ENCODE measurements at places on chromosomes 6 and 20.
A peak's percentile ranks its signal among the peaks of the same experiment; 100 is the strongest.

DNA sequence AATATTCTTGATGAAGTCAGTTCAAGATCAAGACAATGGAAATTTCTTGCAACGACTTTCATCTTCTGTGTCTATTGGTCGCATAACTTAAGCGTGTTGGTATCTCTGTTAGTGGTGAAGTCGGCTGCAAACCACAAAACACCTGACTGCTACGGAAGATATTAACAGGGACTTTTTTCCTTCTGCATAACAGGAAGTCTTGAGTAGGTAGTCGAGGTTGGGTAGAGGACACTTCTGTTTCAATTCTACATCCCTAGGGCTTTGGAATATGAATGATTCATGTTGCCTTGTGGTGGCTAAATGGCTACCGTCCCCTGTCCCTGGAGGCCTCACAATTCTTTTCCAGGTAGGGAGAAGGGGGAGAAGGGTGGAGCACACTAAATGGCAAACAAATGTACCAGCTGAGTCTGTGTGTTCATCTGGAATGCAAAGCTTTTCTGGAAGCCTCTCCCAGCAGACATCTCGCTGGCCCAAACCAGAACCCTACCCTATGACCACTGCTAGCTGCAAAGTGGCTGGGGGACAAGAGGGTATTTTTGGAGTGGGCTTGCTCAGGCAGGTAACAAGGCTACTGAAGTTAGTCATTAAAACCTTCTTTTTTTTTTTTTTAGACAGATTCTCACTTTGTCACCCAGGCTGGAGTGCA is 34.6 kb upstream of the NKX2-2 start:
- no peak for DNase-seq

DNA sequence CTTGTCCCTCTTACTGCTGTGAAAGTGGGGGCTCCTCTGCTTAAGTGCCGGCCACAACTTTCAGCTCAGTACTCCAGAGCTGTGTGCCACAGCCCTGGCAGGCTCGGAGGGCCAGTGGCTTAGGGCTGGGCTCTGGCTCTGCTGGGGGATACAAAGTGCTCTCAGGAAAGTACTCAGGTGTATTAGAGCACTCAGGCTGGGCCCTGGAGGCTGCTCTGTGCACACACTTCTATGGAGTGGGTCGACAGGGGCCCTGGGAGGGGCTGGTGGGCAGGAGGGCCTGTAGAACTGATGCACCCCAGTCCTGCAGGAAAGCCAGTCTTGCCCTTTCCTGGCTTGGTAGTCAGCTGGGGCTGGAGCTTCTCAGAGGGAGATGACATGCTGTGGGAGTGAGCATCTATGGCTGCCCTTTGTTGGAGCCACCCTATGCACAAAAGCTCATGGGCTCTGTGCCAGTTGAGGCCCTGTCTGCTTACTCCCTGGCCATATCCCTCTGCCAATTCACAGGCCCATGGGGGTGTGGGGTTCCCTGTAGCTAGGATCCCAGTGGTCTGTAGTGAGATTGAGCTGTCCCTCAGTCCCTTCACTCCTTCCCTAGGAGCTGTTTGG is 22.0 kb downstream of the CENPW start:
- no peak for DNase-seq

GRCh38 chr20:52924411-52925271 is 47.5 kb upstream of the TSHZ2 start:
- no peak for DNase-seq

GRCh38 chr6:3740551-3741476 is 10.7 kb downstream of the PXDC1 start:
- no peak for DNase-seq

DNA sequence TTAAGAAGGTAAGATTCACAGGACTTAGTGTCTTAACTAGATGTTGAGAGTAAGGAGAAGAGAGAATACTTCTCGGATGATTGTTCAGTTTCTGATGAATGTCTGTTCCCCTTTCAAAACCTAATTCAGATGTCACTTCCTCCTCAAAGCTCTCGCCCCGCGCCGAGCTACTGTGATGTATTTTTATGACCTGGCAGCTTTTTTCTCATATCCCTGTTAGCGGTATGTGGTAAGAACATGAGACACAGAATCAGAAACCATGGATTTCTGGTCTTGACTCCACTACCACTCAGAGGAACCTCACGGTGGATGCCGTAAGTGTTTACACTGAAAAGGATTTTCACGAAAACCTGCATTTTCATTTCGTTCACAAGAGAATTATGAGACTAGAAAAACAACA is 48.4 kb downstream of the CEP43 start:
- peak; percentile 12 for DNase-seq

- DNase-seq = no peak
Measured at GRCh38 chr6:91497770-91498169, 910.9 kb upstream of the MAP3K7 start.

DNA sequence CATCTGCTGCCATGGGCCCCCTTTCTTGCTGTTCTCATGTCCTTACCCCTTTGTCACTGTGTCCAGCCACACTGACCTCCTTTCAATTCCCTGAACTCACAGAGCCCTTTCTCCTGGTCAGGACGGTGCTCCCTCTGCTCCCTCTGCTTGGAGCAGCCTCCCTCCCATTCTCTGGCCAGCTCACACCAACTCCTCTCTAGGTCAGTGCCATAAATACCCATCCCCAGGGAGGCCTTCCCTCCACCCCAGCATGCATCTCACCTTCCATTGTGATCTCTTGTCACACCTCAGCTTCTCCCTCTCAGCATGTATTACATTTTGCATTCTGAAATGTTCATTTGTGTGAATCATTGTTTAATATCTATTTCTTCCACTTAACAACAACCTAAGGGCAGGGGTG is 86.4 kb upstream of the PRND start:
- no peak for DNase-seq

DNA sequence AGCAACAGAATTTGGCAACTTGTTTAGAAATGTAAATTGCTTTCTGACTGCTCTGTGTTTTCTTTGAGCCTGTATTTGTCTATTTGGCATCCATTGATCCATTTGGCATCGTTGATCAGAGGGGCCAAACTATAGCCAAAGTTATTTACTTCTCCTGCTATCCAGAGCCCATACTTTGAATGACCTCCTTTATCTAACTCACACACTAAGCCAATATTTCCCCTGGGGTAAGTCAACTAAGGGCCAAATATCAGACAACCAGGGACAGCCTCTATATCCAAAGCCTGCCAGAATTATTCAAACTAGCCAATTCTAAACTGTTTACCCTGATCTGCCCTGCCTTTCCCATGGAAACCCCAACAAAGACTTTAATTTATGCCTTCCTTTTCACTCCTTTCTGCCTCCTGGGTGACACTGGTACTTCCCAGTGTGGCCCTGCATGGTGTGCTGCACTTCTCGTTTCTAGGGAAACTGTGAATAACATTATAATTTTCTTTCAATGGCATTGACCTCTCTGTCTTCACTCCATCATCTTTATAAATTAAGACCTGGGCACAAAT is 19.8 kb upstream of the ZNF184 start:
- no peak for DNase-seq

DNA sequence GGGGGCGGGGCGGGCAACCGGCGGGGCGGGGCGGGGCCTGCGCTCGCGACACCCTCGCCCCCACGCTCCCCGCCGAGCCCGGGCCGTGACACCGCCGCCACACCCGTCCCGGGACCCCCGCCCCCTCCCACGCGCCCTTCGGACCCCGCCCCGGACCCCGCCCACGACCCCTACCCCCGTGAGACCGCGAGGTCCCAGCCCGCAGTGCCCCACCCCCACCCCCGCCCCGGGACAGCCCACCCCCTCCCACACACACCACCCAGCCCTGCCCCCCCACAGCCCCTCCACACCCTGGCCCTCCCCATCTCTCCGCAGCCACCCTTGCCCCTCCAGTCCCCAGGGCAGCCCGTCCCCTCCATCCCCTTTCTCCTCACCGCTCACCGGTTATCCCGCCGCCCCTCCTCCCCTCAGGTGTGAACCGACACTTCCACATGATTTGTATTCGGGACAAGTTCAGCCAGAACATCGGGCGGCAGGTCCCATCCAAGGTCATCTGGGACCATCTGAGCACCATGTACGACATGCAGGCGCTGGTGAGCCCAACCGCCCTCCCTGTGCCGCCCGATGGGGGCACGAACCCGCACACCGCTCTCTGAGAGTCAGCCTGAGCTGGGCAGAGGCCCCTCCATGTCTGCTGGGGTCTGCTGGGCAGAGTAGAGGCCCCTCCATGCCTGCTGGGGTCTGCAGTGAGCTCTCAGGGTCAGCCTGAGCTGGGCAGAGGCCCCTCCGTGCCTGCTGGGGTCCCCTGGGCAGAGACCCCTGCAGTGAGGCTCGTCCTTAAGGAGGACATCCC is 622 bp downstream of the MRGBP start:
- DNase-seq = no peak

- no peak for DNase-seq
Measured at GRCh38 chr6:150142097-150142669, 661 bp upstream of the PPP1R14C start.

GRCh38 chr20:53493311-53493857 is 100.3 kb downstream of the ZNF217 start:
- DNase-seq = no peak

DNA sequence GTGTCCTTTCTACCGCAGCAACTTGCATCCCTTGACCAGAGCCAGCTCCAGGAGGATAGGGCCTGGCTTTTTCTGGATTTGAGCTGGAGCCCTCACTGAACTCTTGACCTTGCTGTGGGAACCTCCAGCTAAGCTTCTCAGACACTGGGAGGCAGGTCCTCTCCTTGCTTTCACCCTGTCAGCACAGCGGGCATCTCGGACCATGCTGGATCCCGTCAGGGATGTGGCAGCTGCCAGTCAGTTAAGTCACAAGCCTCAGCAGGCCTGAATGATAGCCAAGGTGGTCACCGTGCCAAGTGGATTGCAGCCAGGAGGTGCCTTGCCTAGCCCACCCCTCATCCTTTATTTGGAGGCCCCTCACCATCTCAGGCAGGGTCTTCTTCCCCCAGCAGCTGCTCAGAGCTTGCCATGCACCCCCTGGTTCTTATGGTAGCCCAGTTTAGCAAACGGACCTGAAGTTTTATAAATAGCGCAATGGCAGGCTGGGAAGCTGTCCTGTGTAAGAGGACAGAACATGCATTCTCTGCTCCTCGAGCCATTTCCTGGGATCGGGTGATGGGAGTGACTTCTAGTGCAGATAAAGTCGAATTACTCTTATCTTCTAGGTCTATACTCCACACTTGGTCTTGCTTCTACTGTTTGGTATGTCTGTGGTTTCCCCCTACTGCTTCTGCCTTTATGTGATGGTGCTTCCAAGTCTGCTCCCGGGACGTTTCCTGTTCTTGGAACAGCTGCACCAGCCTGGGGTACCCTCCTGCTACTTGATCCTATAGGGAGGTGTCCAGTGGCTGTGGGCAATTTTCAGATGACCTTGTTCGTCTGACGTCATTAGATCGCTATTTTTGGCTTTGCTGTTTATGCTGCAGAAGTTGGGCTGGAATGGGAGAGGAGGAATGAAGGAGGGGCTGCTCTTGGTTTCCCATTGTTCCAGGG is 7.1 kb upstream of the MYLK2 start:
- DNase-seq = no peak

GRCh38 chr6:4732691-4733315 is 43.4 kb upstream of the CDYL start:
- no peak for DNase-seq

GRCh38 chr6:142756215-142756630 is 188.8 kb downstream of the HIVEP2 start:
- DNase-seq = no peak

GRCh38 chr6:167157863-167158262 is at the start of gene GPR31:
Gene GPR31, minus strand, starts transcription at chr6:167157980. Its CDS starts 149 bp downstream, at chr6:167157831.
- DNase-seq = no peak

GRCh38 chr6:170417881-170418280 is 111.3 kb downstream of the FAM120B start:
- no peak for DNase-seq

GRCh38 chr6:16286151-16286522 is 47.8 kb downstream of the GMPR start:
- no peak for DNase-seq

- no peak for DNase-seq
Measured at GRCh38 chr6:164106345-164106769, 691.8 kb downstream of the QKI start.

DNA sequence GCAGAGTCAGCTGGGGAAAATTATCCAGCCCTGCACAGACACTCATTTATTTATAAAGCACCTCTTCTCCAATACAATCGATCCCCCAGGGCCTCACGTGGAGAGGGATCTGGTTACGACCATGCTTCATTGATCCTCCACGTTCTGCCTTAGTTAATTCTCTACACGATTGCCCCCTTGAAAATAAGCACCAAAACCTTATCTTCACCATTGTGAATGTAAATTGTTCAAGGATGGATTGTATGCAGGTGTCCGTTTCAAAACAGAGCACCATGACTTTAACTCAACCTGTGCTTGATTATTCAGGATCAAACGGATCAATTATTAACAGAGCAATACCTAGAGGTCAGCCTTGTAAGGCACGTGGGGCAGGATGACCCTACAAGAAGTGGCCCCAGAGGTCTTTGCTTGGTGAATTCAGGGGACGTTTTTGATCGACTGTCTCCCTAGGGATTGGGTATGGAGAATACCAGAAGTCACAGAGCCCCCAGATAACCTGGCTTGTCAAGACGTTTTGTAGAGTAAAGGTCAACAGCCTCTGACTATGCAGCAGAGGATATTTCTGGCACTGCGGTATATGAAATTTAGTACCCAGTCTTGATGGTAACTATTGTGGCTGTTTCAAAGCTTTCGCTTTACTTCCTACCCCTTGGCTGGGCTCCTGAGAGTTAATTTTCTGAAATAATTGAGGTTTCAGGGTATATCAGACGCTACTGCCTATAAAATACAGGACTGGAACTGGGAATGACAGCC is 112.1 kb downstream of the NFATC2 start:
- DNase-seq = no peak

GRCh38 chr6:79334674-79335073 is 100.2 kb upstream of the HMGN3 start:
- DNase-seq = no peak

DNA sequence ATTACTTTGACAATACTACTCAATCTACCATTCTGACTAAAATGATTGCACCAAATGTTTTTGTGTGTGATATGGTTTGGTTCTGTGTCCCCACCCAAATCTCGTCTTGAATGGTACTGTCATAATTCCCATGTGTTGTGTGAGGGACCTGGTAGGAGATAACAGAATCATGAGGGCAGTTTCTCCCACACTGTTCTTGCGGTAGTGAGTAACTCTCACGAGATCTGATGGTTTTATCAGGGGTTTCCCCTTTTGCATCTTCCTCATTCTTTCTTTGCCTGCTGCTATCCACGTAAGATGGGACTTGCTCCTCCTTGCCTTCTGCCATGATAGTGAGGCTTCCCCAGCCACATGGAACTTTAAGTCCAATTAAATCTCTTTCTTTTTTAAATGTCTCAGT is 20.8 kb downstream of the SYCP2 start:
- DNase-seq = no peak

- no peak for DNase-seq
Measured at GRCh38 chr6:5278047-5278446, 16.7 kb downstream of the FARS2 start.

- DNase-seq = no peak
Measured at GRCh38 chr6:169648092-169648491, 53.7 kb downstream of the WDR27 start.

GRCh38 chr20:63778857-63779256 is 39.3 kb downstream of the SLC2A4RG start:
- no peak for DNase-seq

GRCh38 chr20:47850146-47850545 is 64.9 kb upstream of the SULF2 start:
- DNase-seq = no peak

- DNase-seq = no peak
Measured at GRCh38 chr6:111757342-111757741, 115.9 kb downstream of the FYN start.

All from stimulated activated CD8-positive, alpha-beta memory T cell treated with anti-CD3 and anti-CD28 coated beads, Interleukin-7, amount 100 ng/mL, for 24 hours (primary cell).